ENCODE measurements at places on chromosomes 12 and 14. TPM values are rescaled to one million over a fixed set of nuclear protein-coding genes. Genes with fewer than 3 reads are reported as not detected.

TAS2R7 gene
- total RNA-seq = not detected

SRRM4 gene
- under 0.01 TPM for total RNA-seq

RNASE3 gene
- not detected for total RNA-seq

AKAP3 gene
- total RNA-seq = 1.6 TPM

CLEC2A gene
- not detected for total RNA-seq

SEL1L gene
- total RNA-seq = 80.5 TPM

SLC38A4 gene
- total RNA-seq = 5.9 TPM

IGFBP6 gene
- 280 TPM for total RNA-seq

VASH1 gene
- 19.2 TPM for total RNA-seq

SERPINA5 gene
- 19.6 TPM for total RNA-seq

TMEM19 gene
- total RNA-seq = 15.6 TPM

TAS2R43 gene
- total RNA-seq = not detected

TSPAN9 gene
- 106 TPM for total RNA-seq

GLT1D1 gene
- total RNA-seq = not detected

LMNTD1 gene
- not detected for total RNA-seq

ASCL1 gene
- not detected for total RNA-seq

KRT71 gene
- total RNA-seq = not detected

RFX4 gene
- total RNA-seq = not detected

SBNO1 gene
- total RNA-seq = 29.2 TPM

NRXN3 gene
- 4.5 TPM for total RNA-seq

NID2 gene
- 22.0 TPM for total RNA-seq

RPL10L gene
- not detected for total RNA-seq

PTPN11 gene
- total RNA-seq = 49.7 TPM

RNU4-1 gene
- 2,308 TPM for total RNA-seq

GPR84 gene
- not detected for total RNA-seq

ARHGEF25 gene
- total RNA-seq = 205 TPM

LRP1 gene
- 507 TPM for total RNA-seq

DLST gene
- total RNA-seq = 77.2 TPM

BIN2 gene
- 0.29 TPM for total RNA-seq

CLEC9A gene
- total RNA-seq = not detected

All from uterus (tissue), 4 donors.